ENCODE measurements at places on chromosomes 4 and X.

DNA sequence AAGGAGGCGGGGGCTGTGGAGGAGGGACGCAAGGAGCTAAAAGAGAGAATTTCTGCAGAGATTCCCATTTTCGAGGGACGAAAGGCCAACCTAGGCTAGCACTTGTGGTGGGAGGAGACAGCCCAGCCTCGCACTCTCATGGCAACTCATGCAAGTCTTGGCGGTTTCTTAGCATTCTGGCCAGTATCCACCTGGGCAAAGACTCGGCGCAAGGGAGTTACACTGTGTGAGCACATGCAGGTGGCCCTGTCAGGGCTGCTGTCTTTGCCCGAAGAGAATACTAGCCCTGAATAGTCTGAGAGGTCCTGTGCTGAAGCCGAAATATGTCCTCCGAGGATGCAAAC is 15.5 kb downstream of the MCF2 start:
- no peak for DNase-seq

DNA sequence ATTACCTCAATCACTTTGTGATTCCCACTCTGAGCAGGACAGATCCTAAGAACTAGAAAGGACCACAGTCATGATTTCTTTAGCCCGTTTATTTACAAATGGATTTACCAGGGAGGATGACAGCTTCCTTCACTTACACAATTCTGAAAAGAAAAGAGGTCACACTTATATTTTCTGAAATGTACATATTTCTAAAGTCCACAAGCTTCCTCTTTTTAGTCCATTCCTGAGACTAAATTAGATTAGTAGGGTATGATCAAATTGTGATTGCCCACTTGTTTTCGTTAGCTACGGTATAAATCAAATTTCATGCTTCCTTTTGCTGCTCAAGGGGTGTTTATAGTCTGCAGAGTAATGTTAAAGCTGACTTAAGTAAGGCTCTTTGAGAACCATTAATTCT is 7.6 kb upstream of the AMELX start:
- no peak for DNase-seq

DNA sequence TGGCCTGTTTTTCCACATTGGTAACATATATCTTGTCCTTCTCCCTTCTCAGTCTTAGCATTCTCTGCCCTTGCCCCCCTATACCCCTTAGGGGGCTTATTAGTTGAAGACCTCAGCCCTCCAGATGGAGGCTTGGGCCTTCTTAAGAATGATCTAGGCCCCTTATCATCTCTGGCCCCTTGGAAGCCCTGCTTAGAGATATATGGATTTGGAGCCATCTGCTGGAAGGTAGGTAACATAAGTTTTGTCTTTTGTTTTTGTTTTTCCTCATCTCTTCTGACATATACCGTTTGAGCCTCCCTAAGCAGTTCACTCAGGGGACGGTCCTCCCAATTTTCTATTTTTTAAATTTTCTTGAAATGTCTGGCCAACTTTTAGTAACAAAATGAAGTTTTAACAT is 48.3 kb upstream of the NAP1L2 start:
- DNase-seq, result no peak

GRCh38 chr4:94626942-94627341 is 130.8 kb upstream of the BMPR1B start:
- no peak for DNase-seq

- no peak for DNase-seq
Observed at GRCh38 chrX:110159235-110159634, 156.3 kb downstream of the TMEM164 start.

DNA sequence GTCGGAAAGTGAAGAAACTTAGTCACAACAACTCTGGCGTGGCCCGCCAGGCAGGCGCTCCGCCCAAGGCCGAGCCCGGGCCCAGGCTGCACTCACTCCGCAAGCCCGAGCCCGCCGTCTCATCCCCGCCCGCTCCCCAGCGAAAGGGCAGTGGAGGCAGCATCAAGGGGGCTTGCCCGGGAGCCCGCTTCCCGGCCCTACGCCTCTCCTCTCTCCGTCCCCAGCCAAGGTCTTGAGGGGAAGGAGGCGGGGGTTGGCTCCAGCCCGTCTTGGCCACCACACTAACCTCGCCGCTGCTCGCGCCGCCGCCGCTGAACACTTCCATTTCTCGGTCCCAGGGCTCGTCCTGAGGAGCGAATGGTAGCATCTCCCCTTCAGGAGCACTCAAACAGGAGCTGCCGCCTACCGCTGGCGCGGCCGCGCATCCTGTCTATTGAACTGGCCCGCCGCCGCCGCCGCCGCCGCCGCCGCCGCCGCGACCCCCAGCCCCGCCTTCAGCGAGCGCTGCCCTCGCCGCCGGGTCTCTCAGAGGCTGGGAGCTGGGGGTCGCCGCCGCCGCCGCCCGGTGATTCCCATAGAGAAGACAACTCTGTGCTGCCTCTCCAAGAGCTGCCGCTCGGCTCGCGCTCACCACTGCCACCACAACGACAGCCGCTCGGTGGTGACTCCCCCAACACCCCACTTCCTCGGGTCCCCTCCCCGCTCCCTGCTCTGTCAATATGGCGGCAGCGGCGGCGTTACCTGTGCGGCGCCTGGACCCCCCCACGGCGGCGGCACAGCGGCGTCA is at the start of gene RPS6KA6:
RPS6KA6 (minus strand) TSS at position 667 of the 787 bp plus-strand sequence; CDS start at position 367, 300 bp downstream.
- DNase-seq, result no peak

DNA sequence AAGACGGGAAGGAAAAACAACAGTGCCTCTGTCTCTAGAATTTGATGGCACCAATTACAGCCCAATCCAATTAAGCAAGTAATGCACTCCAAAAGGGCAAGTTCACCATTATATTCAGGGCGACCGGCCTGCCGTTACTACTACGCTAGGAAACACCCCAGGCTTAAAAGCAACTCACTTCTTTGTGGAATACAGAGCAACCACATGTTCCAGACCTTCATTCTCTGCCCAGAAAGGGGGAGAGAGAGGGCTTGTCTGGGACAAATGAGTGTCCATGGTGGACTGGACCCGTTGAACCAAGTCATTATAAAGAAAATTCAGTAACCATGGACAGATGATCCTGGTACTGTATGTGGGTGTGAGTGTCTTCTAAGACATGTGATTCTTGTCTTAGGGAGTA is 1.6 kb downstream of the KDR start:
- no peak for DNase-seq

DNA sequence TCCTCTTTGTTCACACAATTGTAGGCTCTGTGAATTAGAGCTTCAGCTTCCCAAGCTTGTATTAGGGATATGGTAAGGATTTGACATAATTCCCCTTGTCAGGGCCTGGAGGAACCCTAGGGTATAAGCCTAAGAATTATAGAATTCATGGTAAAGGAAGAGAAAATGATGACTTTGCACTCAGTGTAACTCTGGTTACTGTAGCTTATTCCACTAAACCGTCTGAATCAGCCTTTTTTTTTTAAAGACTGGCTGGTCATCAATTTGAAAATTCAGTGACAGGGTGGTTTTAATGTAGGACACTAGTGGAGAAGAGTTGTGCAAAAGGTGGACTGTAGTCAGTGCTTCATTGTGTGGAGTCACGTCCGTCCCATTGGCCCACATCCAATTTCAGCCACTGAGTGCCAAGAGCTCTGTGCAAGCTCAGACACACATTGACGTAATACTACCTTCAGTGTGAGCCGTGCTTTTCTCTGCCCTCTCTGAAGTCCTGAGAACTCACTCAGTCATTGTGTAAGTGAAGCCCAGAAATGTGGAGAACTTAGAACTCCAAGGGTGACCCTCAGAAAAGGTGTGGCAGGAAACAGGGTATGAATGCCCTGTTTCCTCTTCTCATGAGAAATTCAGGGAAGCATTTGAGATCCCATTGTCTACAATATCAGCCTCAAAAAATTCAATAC is 449.8 kb downstream of the C4orf33 start:
- no peak for DNase-seq

GRCh38 chrX:23062359-23062758 is 62.6 kb downstream of the DDX53 start:
- no peak for DNase-seq

GRCh38 chr4:90162566-90162965 is 35.4 kb downstream of the CCSER1 start:
- DNase-seq, result no peak

DNA sequence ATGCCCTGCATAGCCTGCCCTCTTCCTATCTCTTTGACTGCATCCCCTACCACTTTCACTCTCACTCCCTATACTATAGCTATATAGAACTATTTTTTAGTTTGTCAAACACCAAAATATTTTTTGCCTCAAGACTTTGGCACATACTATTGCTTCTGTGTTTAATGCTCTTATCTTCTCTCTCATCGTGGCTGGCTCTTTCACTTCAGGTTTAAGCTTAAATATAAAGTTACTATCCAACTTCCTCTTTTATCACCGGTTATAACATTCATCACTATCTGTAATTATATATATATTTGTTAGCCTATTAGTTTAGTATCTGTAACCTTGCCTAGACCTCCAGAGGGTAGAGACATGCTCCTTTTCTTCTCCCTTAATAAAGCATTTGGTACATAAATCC is 11.5 kb upstream of the HMGB2 start:
- no peak for DNase-seq

GRCh38 chrX:103503853-103504207 is 15.5 kb downstream of the RAB40A start:
- no peak for DNase-seq

- no peak for DNase-seq
Observed at GRCh38 chrX:4638036-4638435, 924.6 kb upstream of the PRKX start.

- no peak for DNase-seq
Observed at GRCh38 chrX:125444659-125445058, 125.0 kb downstream of the TEX13C start.

DNA sequence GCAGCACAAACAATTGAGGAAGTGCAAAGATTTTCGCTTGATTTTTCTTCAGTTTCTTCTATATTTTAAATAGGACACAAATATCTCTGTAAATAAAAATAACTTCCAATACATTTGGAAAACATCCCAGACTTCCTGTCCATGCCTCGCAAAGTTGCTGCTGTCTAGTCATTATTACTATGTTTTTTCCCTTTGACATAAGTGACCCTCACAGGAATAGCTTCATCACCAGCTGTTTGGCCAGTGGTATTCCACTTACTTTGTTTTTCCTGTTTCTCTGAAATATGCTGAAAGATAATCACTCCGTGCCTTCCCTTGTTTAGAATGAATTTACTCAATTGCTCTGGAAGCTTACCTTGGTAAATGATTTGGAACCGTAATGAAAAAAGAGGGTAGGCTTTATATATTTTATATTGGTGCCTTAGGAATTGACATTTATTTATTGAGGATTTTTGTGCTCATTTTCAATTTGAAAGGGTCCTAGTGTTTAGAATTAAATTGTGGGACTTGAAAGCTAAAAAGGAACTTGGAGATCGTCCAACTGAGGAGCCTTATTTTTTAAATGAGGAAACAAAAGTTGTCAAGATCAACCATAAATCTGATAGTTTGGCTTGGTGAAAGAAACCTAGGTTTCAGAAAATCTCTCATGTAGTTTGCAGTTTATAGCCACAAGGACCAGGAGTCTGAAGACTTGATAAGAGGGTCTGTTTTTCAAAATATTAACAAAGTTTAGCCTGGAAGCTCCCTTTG is 65.6 kb downstream of the CDKL5 start:
- no peak for DNase-seq

DNA sequence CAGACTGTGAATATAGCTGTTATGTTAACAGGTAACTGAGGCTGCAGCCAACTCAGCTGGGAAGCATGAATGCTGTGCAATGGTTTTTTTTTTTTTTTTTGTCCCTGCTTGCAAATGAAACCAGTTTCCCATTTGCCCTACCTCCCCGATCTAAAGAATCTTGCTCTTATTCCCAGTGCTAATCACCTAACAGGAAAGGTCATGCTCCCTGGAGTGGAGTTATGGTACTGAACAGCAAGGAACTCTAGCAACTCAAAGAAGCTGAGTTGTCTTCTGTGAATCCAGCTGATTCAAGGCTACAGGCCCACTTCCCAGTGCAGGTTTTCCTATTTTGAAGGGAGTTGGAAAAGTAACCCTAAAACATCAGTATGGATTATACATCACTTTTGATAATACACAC is 52.1 kb downstream of the HTR2C start:
- no peak for DNase-seq

DNA sequence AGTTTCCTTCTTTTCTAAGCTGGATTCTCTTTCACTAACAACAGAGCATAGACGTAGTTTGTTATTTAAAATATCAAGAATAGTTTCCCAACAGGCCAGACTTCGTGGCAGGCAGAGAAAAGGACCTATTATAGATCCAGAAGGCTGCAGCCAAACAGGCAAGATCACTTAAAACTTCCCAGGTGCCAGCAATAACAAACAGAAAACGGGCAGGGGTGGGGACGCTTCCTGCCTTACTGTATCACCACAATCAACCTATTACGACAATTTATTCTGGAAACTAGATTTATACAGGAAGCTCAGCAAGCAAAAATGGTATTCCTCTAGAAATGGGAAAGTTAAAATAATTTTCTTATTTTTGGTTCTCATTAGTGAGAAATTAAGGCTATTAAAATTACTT is 22.1 kb downstream of the RWDD4 start:
- DNase-seq, result no peak

Measured in activated naive CD8-positive, alpha-beta T cell treated with anti-CD3 and anti-CD28 coated beads, Interleukin-2, amount 50 U/mL, for 16 hours (primary cell).